ENCODE measurements at places on chromosomes 2 and 18. TPM values are rescaled to one million over a fixed set of nuclear protein-coding genes. Genes with fewer than 3 reads are reported as not detected.

DNA sequence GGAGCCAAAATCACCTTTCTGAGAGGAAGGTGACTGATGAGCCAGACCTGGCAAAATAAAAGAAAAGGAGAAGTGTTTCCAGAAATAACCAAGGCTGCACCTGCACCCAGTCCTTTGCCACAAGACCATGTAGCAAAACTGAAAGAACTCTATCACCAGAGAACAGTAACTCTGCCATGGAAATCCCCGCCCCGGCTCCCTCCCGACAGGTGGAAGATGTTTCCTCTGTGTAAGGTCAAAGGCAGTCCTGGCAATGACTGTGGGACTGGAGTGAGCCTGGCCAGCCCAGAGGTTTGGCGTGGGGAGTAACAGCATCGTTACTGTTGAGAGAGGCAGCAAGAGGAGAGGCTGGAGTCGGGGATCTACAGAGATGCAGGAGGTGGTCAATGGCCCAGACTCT, 42.3 kb downstream of the SPRED2 start:
- peak; percentile 64 for DNase-seq

- DNase-seq = no peak
These were observed 405.5 kb downstream of the RND3 start for GRCh38 chr2:150081775-150082481.

- DNase-seq = no peak
These were observed 78.1 kb upstream of the LAPTM4A start for GRCh38 chr2:20129331-20130159.

GRCh38 chr2:182867426-182868053, 1.1 kb upstream of the FRZB start:
- DNase-seq = no peak

- DNase-seq = no peak
These were observed 156.6 kb downstream of the DTNA start for GRCh38 chr18:34866739-34867138.

DNA sequence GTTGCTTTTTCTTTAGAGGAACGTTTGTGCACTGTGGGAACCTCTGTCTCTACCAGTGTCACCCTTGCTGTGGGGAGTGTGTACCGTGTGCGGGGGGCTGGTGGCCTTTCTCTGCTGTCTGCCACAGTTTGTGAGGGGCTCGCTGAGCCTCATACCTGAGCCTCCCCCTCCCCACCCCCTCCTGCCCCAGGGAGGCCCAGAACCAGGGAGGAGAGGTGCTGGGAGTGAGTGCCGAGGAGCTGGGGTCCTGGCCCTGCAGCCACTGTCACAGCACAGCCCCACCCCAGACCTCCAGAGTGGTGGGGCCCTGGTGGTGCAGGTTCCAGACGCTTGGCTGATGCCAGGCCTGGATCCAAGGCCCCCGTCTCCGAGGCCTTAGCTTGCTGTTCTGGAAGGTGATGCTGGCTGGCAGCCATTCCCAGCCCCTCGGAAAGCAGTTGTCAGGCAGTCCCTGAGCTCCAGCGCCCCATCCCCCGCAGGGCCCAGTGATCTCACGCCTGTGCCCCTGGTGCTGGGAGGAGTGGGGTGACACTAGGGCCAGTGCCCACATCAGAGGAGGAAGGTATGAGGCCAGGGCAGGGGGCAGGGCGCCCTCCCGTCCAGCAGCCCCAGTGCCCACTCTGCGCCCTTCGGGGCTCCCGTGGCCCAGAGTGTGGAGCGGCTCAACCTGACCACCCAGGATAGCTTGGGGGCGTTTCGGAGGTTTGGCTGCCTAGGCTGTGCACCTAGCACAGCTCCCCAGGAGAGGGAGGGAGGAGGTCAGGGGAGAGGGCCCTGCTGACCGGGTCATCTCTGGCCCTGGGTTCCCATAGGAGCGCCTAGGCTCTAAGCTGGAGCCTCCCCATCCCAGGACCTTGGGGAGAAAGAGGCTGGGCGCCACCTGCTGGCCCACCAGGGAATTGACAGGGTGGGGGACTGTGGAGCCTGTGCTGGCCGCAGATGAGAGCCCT, 53.0 kb upstream of the ALPP start:
- DNase-seq = no peak

DNA sequence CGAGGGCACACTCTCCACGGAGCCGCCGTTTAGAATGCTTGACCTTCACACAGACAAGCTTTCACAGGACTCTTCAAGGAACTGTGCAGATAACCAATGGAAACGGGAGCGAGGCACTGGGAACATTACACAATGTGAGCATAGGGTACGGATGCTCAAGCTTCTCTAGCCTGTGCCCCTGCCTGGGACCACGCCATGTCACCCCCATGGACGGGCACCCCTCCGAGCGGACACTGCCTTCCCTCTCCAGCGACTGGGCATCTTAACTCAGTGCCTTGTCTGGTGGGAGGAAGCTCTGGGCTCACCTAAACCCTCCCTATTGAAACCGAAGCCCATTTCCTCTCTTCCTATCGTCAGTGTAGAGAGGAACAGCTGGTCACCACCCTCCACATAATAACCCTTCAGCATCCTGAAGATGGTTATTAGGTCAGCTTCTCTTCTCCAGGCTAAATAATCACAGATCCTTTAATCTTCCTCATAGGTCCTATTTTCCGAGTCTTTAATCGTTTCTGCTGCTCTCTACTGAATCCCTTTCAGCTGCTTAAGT, 626.7 kb downstream of the GALR1 start:
- DNase-seq = no peak

DNA sequence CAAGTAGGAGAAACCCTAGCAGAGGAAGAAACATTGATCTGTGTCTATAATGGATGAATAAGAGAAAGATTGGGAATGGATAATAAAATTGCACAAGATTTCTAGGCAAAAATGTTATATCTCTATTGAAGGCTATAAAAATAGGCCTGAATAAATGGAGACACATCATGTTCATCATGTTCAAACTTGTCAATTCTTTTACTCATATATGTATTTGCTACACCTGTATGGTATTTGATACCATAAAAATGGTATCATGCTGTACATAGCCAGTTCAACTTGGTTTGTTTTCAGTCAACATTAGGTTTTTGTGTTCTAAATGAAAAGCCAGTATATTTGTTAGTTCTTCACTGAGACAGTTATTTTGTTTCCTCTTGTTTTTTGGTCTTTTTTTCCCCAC, 132.2 kb upstream of the RNF152 start:
- DNase-seq = no peak

GRCh38 chr18:36780748-36781147, 48.1 kb downstream of the TPGS2 start:
- DNase-seq = no peak

The MYOM1 gene
- 0.27 TPM for total RNA-seq

The GBX2 gene
- not detected for total RNA-seq

The SSB gene
- 23.2 TPM for total RNA-seq

The ASXL2 gene
- 8.1 TPM for total RNA-seq

The MAP3K19 gene
- total RNA-seq = under 0.01 TPM

All from hematopoietic multipotent progenitor cell (in vitro differentiated cells).